ENCODE measurements at places on chromosomes 2 and 18. TPM values are rescaled to one million over a fixed set of nuclear protein-coding genes. Genes with fewer than 3 reads are reported as not detected.

The ELP2 gene
- 109 TPM for total RNA-seq

GRCh38 chr2:124187948-124188347, 162.9 kb downstream of the CNTNAP5 start:
- DNase-seq = no peak

DNA sequence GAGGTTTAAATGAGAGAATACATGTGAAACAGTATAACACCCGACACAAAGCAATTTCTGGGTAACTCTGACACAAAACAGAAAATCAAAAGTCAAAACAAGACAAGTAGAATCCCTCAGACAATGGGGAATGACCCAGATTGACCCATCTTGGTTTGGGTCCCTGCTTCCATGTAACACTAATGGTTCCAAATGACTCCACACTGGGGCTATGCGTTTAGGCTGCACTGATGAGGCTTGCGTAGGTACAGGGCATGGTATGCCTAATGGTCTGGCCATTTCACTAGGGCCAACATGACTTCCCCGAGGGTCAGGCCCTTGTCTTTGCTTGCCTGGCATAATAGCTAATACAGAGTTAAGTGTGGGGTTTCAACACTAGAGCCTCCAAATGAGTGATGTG, 27.2 kb upstream of the NFE2L2 start:
- no peak for DNase-seq

- no peak for DNase-seq
Measured at GRCh38 chr2:133598769-133599168, 30.5 kb upstream of the NCKAP5 start.

DNA sequence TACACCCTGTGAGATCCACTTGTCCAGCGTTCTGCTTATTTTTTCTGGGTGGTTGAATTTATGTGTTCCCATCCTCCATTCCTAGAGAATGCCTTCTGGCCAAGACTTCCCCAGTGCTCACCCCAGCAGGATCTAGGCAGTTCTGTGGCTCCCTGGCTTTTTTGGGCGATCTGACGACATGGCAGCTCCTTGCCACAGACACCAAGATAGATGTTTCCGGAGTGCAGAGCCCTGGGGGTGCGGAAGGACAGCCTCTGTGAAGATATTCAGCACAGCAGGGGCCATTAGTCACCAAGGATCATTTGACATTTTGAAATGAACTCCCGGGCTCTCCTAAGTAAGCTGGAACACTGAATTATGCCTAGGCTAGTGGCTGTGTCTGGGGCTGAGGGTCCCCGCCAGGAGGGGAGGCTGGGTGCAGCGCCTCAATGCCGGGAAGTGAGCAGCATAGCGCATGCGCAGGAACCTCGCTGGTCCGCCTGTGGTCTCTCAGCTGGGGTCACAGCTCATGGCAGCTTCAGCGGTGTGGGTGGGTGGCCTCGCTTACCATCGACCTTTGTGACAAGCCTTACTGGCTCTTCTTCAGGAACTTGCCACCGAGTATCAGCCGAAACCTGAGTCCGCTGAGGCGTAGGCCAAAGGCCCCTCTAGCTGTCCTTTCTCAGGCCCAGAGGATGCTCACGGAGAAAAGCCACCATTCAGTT, 60.3 kb downstream of the MEX3C start:
- DNase-seq = no peak

The ALKAL2 gene
- total RNA-seq = 3.0 TPM

The SP110 gene
- 40.5 TPM for total RNA-seq

- DNase-seq = no peak
Measured at GRCh38 chr2:175620106-175620505, 382.0 kb downstream of the LNPK start.

DNA sequence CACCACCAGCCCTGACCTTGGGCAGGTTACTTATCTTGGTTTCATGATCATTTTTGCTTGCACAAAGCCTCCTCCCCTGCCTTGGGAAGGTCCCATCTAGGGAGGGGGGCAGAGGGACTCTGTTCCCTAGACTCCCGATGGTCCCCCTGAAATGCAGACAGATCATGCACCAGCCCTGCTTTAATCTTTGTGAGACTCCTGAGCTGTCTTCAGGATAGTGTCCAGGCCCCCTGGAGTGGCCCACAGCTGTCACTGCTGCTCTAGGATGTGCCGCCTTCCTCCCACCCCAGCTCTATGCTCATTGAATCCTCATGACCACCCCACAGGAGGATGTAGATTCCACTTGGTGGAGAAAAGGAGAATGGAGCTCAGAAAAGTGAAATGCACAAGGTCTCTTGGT, 28.0 kb downstream of the PCARE start:
- no peak for DNase-seq

DNA sequence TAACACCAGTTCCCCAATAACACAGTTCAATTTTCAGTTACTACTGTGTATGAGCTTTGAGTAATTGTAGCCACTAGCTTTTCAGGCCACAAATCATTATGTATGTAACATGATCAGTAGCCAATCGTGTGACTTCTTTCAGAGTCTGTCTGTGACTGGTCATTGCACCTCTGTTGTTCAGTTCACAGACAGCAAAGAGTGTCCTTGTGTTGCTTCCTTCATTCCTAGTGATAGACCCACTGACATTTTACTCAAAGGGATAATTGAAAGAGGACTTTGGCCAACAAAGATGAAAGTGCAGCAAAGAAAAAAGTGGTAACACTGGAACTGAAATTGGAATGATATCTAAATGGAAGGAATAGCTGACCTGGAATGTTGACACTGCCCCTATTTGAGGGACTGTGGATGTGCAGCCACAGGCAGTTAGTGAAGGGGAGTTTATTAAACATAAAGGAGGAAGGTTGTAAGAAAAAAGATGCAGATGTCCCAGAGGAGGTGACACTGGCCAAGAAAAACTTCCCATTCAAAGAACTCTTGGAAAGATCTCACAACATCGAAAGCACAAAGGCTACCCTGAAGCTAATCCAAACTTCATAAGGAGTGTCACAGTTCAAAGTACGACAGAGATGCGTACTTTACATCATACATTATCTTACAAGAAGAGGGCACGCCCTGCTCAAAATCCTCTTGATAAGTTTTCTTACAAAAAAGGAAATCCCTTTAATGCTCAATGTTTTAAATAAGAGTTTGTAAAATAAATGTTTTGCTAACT, 19.3 kb downstream of the TTC39C start:
- no peak for DNase-seq

DNA sequence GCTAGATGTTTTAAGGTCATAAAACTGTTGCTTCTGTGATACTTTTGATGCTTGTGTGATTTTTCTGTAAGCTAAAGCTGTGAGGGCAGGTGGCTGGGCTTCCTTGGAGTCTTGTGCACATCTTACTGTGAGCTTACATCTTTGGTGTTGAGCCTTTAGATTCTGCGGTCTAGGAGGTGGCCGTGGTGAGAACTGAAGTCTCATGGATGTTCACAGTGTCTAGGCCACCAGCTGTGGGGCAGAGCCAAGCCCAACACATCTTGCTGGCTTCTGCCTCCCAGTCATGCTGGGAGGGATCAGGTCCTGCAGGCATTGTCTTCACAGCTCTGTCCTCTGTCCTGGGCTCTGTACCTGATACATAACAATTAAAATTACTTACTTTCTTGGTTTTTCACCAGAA, 219.7 kb upstream of the HS6ST1 start:
- DNase-seq = no peak

DNA sequence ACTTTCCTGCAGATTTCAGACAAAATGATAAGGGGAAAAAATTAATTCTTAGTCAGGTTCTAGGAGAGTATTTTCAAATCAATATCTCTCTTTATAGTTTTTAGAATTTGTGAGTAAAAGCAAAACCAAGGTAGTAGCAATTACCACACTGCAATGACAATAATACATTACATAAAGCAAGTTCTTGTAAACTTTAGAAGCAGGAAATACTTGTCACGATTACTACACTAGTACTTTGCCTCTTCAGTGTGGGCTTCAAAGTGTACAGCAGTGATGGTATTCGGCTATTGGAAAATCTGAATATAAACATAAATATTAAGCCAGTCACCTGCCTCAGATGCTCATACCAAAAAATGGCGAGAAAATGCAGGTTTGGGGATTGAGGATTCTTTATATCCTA, 81.0 kb downstream of the ALPK2 start:
- DNase-seq = no peak

- no peak for DNase-seq
Measured at GRCh38 chr2:39154944-39155343, 34.1 kb upstream of the SOS1 start.
